ENCODE measurements at places on chromosomes 1 and 21.

GRCh38 chr1:201828820-201829774, at the start of gene IPO9:
Gene IPO9 (plus strand): TSS chr1:201829157. CDS start chr1:201829210, 53 bp downstream.
- peak; percentile 84 for DNase-seq

DNA sequence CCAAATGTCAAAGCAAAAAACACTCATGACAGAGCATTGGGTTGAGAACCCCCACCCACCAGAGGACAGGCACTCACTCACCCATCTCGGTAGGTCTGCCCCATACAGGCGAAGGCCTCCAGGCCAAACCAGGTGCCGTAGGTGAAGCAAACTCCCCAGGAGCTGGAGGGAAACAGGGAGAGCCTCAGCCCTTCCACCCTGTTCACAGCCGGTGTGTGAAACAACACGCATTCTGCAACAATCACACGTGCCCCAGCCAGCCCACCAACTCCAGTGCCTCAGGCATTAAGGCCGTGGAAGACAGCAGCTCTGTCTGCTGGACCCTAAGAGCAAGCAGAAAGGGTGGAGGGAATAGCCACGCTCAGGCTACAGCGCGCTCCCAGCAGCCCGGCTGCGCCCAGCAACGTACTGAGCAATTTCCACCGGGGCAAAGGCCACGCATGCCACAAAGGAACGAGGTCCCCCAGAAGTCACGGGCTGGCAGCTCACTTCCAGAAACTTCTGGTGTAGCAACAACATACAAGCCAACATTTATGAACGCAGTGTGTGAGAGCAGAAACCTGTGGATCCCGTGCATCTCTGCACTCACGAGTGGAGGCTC, 11.4 kb upstream of the SPATC1L start:
- DNase-seq = no peak

- no peak for DNase-seq
These were observed 31.9 kb downstream of the CFAP74 start for GRCh38 chr1:1971688-1972087.

DNA sequence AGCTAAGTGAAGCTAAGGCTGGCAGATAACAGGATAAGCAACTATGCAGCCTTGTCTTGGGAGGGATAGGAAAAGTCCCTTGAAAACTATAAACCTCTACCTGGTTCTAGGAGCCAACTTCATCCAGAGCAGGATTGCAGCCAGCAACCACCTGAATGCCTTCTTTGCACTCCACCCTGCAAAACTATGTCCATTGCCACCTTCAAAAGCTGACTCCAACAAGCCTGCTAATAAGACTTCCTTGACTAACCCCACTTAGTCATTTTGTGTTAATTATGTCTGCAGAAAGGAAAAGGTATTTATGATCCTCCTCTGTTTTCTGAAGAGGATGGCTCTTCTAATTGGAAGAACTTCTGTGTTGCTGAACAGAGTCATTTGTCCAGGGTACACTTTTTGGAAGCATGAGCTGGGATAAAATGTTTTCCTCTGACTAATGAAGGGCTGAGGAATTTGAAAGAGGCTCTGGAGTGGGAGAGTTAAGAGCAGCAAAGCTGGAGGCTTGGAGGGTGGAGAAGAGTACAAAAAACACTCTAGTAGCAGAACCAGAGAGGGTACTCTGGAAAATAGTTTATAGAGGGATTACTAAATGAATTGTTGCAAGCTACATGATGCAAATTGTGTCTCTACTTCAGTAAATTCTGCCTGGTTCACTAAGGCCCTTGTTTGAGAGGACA, 9.6 kb upstream of the RIMKLA start:
- DNase-seq = no peak

DNA sequence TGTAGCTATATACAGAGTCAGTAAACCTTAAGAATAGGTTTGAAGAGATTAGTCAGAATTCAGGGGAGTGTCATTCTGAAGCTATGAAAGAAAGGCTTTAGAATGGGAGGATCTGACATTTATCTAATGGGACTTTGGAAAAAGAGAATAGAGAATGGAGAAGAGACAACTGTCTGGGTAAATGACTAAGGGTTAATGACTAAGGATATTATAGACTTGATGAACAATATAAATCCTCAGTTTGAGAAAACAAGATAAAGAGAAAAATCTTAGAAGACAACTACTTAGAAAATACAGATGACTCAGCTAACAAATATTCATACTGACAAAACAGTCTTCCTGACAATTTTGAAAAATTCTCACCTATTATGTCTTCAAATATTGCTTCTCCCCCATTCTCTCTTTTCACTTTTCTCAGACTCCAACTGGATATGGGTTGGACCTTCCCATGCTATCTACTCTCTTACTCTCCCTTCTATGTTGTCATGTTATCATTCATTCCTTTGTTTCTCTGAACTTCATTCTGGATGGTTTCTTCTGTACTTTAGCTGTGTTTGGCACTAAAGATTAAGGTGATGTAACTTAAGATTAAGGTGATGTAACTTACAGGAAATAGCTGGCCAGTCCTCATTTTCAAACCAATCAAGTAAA, 20.4 kb downstream of the SLC16A1 start:
- DNase-seq = no peak

- no peak for DNase-seq
These were observed 63.7 kb upstream of the EPS8L3 start for GRCh38 chr1:109827466-109827865.

DNA sequence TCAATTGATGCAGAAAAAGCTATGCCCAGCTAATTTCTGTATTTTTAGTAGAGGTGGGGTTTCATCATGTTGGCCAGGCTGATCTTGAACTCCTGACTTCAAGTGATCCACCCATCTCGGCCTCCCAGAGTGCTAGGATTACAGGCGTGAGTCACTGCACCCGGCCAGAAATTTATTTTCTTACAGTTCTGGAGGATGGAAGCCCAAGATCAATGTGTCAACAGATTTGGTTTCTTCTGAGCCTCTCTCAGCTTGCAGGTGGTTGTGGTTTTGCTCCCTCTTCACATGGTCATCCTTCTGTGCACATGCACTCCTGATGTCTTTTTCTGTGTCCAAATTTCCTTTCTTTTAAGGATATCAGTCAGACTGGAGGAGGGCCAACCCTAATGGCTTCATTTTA, 35.6 kb downstream of the SHCBP1L start:
- DNase-seq = peak; percentile 40

DNA sequence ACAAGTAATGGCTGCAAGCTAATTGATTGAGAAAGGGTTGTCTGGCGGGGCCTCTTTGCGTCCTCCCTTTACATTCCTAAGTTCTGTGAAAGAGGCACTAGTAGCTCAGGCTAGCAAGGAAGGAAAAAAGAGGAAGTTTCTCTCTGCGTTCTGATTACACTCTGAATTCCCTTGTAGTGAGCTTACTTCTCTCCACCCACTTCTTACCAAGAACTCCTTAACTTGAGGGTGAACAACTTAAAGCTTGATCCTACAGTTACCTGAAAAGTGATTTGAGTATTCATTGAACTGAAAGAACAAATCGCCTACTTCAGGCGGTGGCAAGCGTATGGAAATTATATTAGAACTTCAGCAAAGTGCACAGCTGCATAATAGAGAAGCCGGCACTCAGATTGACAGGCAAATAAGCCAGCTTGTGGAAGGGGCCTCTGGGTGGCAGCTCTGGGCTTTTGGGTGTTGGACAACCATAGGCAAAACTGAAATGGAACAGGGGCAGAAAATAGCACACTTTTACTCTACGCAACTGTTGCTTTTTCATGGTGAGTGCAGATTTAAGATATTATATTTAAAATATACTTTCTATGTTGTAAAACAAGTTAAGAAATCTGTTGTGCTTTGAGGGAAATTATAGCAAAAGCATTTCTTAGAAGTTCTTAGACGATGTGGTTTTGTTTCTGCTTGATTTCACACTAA, 464.5 kb downstream of the USP25 start:
- DNase-seq = peak; percentile 71

DNA sequence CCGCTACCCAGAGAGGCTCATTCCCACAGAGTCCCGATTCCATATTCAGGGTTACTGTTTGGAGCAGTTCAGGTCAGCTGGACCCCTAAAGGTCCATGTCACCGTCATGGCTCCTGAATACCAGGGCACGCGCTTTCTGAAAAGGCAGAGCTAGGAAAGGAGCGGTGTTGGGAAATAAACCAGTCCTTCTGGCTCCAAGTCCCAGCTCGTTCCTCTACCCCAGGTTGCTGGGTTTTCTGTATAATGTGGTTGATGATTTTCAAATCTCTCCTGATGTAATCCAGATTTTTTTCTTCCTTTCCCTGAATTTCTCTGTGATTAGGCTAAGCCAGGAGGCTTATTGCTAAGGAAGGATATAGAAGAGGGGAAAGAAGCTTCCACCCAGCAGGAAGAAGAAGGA, 14.0 kb upstream of the PKP1 start:
- no peak for DNase-seq

DNA sequence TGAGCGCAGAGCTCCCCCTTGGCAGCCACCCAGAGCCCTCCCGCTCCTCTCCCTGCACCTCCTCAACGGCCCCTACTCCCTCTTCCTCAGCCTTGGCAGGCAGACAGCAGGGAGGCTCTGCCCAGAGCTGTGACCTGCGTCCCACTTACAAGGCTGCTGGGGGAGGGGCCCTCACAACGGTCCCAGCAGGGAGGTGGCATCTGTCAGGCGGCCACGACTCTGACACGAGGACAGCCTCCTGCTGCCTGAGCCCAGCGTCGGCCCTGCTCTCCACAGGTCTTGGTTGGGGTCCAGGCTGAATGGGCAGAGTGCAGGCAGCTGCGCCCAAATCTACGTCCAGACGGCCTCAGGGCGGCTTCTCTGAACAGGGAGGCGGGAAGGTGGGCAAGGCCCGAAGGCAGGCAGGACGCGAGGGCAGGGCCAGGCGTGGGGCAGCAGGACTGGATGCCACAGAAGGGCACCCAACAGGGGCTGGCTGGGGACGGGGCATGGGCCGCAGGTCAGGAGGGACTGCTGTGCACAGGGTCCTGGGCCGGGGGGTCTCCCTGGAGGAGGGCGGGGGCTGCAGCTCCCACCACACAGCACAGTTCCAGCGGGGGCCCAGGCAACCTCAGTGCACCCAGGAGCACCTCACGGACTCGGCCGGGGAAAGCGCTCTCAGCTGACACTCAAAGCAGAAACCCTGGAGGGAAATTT, 7.5 kb downstream of the SLC19A1 start:
- no peak for DNase-seq

DNA sequence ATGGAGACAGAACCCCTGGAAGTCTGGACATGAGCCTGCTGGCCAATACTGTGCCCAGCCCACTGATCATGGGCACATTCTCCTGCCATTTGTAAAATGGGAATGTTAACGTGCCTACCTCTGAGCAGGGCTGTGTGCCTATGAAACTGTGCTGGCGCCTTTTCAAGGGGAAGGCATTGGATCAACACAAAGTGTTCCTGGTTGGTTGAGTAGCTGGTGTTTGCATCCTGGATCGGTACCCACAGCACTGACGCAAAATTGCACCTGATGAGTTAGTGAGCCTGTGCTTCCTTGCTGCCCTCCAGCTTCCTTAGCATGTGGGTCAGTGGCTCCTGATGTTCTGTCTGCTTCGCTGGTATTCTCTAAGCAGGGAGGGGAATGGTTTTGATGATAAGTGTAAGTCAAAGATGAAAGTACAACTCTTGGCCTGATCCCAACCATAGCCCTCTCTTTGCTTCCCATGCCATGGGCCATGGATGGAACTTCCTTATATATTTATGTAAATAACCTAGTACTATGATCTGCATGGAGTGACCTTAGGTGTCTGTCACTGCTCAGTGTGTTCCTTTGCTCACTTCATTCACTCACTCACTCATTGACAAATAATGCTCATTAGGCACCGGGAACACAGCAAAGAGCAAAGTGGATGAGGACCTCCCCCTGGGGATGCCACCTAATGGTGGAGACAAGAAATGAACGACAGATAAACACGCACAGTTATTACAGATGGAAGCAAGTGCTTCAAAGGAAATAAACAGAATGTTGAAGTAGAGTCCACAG, 22.7 kb downstream of the MAB21L3 start:
- no peak for DNase-seq

GRCh38 chr1:5980314-5981008, 11.8 kb downstream of the NPHP4 start:
- DNase-seq = no peak

DNA sequence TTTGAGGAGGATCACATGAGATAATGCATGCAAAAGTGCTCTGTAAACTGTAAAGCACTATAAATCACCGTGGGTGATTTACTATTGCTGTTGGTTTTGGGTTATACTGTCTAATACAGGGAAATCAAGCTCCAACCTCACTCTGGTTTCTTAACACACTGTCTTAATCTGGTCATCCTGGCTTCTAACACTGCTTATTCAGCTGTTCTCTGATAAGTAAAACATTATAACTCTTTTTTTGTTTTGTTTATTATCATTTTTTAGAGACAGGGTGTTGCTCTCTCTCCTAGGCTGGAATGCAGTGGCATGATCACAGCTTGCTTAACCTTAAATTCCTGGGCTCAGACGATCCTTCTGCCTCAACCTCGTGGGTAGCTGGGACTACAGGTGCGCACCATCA, 21.9 kb upstream of the LSM10 start:
- DNase-seq = no peak

DNA sequence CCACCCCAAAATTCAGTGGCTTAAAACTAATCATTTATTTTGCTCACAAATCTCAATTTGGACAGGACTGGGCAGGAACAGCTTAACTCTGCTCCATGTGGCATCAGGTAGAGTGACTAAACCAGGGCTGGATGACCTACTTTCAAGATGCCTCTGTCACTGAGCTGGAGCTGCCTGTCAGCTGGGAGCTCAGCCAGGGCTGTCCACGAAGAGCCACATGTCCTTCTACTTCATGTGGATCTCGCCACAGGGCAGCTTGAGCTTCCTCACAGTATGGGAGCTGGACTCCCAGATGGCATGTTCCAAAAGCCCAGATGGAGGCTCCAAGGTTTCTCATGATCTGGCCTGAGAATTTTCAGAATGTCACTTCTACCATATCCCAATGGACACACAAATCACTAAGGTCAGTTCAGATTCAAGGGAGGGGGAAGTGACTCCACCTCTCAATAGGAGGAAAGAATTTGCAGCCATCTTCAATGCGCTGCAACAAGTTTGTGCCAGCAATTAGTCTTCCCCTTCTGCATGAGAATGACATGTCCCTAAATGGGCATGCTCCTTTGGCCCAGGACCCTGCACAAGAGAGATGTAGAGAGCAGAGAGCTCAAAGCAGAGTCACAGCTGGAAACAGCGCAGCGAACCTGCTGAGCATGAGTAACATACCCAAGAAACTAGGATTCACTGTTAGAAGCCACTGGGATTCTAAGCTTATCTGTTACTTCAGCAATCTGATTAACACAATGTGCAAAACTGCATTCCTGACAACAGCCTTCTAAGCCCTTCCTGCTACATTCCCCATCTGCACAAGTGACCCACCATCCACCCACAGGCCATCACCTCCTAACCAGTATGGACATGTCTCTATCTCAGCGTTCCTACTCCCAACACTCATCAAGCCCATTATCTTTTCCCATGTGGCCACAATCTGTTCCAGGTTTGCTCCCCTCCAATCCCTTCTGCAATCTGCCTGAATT, 17.0 kb downstream of the HLCS start:
- no peak for DNase-seq

All from HFF-Myc (cell line).